ENCODE measurements at places on chromosomes 12 and 14.
A peak's percentile ranks its signal among the peaks of the same experiment; 100 is the strongest.

DNA sequence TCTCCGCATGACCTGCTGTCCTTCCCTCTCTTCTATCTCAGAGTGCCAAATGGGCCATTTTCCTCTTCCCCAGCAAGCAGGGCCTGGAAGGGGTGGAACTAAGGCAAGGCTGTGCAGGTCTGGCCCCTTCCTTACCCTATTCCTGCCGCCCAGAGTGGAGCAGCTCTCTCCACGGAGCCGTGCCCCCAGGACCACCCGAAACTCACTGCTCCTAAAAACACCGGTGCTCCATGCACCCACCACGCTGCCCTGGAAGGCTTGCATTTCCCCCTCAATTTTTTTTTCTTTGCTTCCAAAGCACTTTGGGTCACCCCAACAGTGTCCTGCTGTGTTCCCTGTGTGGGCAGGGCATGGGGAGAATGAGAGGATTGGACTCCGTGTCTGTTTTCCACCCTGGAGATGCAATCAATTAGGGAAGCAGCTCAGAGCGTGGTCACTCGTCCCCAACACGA, 48.5 kb upstream of the MEG3 start:
- DNase-seq: no peak

GRCh38 chr14:68952531-68953195, 26.4 kb downstream of the ACTN1 start:
- peak; percentile 88 for DNase-seq

GRCh38 chr12:32659908-32660440, 19.1 kb upstream of the DNM1L start:
- DNase-seq: no peak

GRCh38 chr14:95668235-95668772, 17.9 kb upstream of the TCL1B start:
- DNase-seq: no peak

DNA sequence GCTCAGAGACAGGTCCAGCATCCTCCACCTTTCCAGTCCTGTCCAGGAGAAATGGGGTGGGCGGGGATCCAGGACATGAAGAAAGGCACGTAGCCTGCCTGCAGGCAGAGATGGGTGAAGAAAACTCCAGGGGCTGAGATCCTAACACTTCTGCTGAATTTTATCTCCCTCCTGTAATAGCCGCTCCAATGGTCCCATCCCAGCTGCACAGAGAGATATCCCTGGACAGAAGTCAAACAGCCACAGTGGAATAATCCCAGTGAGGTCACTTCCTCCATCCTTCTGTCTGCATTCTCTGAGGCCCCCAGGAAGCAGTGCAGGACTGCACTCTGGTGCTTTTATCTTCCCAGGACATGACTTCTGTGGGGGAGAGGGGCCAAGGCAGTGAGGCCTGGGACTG, 26.3 kb downstream of the KRT18 start:
- DNase-seq: no peak

DNA sequence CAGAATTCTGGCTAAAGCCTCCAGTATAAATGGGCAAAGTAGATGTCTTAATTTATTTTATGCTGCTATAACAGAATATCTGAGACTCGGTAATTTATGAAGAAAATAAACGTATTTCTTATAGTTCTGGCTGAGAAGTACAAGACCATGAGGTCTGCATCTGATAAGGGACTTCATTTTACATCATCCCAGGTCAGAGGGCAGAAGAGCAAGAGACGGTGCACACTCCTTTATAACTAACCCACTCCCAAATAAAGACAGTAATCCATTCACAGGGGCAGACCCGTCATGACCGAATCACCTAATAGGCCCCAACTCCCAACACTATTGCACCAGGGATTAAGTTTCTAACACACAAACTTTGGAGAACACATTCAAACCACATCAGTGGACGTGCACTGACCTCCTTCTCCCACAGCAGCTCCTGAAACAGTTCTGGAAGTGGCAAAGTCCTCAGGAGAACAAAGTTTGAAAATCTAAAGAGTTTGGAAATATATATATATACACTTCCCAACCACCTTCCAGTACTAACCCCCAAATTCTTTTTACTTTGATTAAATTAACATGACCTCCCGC, 116.5 kb downstream of the MED13L start:
- no peak for DNase-seq

DNA sequence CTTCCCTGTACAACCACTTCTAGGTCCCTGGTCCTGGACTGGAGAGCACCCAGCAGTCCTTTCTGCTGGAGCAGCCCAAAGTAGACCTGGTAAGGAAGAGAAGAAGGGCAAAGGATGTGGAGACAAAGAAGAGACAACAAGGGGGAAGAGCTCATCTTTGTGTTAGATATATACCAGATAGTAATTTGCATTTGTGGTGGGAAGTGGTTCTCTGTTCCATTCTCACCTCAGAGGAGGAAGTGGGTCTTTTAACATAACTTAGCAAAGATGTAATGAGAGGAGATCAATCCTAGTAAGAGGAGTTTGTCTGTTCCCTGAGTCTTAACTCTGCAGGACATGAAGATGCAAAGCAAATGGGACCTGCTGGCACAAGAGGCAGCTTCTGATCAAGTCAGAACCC, 8.0 kb downstream of the CCDC198 start:
- DNase-seq: no peak

DNA sequence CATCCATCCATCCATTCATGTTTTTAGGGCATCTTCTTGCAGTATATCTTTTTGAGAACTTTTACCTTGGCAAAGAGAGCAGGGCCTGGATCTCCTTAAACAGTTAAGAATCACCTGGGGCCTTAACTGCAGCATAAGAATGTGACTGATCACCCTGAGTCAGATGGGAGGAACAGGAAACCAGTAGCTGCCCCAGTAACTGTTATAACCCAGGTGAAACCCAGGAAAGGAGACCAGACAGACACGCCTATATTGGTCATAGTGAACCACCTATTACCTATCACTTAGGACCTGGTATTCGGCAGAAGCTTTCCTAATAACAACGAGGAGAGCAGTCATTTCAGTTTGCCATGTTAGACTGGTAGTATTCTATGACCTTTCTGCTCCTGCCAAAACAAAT, 43.4 kb upstream of the NR2C1 start:
- DNase-seq: no peak

GRCh38 chr12:99810718-99811593, 163.4 kb downstream of the GARIN6 start:
- no peak for DNase-seq

GRCh38 chr14:23172096-23172495, 11.4 kb downstream of the SLC7A8 start:
- DNase-seq: no peak

- DNase-seq: no peak
Measured at GRCh38 chr12:48442179-48442847, 30.0 kb upstream of the ANP32D start.

DNA sequence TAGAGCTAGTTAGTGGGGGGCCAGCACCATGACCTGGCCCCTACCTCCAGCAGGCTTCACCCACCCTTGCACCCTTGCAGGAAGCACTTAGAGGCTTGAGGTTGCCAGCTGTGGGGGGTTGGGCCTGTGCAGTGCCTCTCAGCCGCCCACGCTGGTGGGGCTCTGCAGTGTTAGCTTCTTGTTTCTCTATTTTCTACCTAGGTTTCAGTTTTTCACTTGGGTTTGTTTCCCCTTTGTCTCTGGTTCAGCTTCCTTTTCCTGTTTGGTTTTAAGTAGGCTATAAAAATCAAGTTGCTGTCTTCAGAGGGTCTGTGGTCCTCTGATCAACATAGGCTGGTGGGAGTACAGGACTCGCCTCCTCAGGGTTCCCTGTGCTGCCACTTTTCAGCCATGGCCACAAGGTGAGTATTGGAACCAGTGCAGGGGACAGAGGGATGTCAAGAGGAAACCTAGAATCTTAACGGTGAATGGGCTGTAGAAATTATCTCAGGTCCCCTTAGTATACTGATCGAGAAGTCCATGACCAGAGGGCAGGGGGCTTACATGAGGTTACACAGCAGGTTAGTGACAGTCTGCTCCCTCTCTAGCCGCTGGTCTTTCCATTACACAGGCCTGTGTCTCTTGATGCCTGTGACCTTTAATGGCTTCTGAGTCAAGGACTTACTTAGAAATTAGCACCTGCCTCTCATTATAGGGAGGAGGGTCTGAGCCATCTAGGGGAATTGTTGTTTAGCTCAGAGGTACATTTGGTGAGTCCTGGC, at the start of gene EVL:
TSS of gene EVL (plus strand) at position 312 of the 761 bp plus-strand sequence. CDS start at position 391, 79 bp downstream.
- DNase-seq: no peak

- DNase-seq: no peak
Measured at GRCh38 chr12:123895451-123895850, 77.2 kb downstream of the CCDC92 start.

DNA sequence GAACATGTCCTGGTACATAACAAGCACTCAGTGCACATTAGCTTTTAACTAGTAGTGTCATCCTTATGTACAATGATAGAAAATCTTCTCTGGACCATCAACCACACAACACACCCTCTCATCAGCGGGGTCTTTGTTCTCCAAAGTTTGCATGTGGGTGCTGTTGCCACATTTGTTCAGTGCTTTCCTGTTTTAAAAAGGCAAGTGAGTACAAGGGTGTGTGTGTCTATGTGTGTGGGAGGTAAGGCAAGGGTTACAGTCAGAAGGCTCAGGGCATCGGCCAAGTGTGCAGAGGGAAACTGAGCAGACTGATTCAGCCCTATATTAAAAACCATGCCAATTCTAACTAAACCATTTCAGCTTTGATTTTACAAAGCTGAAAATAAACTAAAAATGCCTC, 17.9 kb downstream of the KRT76 start:
- no peak for DNase-seq

- DNase-seq: no peak
Measured at GRCh38 chr14:31703056-31703455, 141.9 kb downstream of the NUBPL start.

GRCh38 chr14:30966415-30967363, 58.8 kb upstream of the AP4S1 start:
- no peak for DNase-seq

DNA sequence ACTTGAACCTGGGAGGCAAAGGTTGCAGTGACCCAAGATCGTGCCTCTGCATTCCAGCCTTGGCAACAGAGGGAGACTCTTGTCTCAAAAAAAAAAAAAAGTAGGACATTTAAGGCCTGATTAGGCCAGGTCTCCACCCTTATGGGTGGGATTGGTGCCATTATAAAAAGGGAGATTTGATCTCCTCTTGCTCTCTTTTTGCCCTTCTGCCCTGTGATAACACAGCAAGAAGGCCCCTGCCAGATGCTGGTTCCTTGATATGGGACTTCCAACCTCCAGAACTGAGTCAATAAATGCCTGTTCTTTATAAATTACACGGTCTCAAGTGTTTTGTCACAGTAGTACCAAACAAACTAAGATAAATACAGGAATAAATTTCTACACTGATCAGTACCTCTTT, 81.0 kb downstream of the C2CD5 start:
- no peak for DNase-seq

DNA sequence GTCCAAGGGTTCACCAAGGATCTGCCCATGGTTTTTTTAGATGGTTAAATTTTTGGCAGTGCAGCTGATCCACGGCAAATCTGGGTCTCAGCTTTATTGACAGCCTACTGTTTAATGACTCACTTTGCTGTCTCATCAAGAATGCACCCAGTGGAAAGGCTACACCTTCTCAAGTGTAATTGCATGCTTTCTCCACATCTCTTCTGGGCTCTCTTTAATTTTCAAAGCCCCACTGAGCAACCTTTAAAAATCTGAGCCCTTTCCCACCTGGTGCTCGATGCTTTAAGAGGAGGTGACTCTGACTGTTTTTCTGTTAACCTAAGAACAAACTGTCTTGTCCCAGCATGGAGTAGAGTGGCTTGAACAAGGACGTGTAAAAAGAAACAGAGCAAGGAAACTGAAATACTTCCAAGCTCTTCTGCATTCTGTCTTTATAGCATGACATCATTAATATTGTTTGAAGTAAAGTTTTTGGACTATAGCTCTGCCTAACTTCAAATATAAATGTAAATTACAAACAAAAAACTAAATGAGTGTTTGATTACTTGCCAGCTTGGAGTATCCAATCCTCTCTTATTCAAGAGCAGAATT, 214.2 kb upstream of the KRR1 start:
- DNase-seq: no peak

DNA sequence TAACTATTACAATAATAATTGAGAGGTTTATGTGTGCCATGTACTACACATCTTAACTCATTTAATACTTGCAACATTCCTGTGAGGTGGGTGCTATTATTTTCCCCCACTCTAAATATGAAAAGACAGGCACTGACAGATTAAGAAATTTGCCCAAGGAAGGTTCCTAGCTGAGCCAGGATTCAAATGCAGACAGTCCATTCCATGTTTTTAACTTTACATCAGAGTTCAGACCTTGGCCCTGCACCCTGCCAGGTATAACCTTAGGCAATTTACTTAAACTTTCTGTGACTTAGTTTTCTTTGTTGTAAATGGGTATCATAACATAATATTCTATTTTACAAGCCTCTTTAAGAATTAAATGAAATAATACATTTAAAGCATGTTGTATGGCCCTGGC, 26.6 kb downstream of the RDH12 start:
- DNase-seq: no peak

GRCh38 chr12:93008044-93008778, 79.1 kb upstream of the EEA1 start:
- DNase-seq: no peak

DNA sequence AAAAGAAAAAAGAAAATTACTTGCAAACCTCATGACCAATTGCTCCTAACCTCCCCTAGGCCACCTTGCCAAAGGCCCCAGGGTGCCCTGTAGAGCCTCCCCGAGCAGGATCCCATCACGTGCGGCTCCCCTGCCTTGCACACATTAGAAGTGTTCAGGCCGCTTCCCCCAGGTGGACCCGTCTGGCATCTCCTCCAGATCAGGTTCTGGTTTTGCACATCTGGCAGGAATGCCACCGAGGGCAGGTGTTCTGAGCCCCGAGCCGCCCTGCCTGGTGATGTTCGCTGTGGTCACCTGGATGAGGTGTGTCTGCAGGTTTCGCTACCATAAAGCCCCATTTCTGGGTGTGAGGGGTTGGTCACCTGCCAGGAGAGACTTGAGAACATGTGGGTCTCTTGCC, 19.3 kb downstream of the MMP17 start:
- no peak for DNase-seq

DNA sequence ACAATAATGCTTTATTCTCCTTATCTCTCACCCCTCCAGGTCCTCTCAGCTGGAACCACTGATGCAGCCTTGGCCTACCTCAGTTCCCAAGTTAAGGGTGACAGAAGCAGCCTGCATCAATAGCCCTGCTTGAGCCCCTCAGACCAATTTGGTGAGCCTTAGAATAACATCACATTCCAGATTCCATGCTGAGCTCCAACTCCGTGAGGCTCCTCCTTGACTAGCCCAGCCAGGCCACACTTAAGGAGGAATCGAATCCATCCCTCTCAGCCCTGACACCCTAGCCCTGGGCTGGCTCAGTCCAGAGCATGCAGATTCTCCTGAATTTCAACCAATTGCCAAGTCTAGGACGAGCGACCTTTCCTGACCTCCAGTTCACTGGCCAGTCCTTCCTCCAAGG, 91.1 kb downstream of the ARMH4 start:
- DNase-seq: no peak

GRCh38 chr14:55160989-55161388, 30.4 kb downstream of the DLGAP5 start:
- no peak for DNase-seq

- no peak for DNase-seq
Measured at GRCh38 chr14:98341211-98341610, 930.8 kb downstream of the BCL11B start.

All from right forelimb (tissue), 1 donor.